ENCODE measurements at places on chromosomes 11 and 22.

DNA sequence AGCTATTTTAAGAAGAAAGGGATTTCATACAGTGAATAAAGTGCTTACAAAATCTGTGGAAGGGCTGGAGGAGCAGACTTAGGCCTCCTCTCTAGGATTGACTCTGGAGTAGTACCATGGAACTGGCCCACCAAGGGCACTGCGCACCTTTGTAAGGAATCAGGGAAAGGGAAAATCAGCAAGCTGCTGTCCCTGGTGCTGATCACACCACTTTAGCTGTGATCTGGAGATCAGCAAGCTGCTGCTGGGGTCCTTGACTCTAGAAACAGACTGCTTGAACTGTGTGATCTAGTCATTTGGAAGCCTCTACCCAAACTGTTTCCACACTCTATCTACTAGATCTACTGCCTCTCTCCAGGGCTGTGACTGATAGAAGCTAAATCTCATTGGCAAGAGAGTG, 18.4 kb upstream of the TECTA start:
- DNase-seq, result no peak

DNA sequence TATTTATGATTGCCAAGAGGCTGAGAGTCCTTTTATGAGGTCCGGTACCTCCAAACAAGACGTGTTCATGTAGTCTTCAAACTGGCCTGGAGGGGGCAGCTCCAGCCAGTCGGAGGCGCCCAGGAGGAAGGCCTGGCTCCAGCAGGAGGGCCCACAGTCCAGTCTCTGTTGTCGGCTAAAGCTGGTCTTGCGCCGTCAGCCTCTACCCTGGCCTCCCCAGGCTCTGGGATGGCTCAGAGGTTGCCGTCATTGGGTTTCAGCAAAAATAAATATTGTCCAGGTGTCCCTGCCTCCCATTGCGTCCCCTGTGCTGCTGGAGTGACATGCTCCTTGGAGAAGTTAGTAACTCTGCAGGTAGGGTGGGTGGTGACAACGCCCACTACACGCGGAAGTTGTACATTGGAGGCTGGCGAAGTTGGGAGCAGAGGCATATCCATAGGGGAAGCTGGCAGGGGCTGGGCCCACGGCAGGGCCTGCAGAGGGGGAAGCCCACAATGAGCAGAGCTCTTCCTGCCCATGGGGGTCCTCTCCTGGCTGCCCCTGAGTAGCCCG, 1.0 kb upstream of the SLC25A1 start:
- DNase-seq, result peak; percentile 61

GRCh38 chr11:86991341-86991740, 36.1 kb upstream of the FZD4 start:
- DNase-seq, result no peak

DNA sequence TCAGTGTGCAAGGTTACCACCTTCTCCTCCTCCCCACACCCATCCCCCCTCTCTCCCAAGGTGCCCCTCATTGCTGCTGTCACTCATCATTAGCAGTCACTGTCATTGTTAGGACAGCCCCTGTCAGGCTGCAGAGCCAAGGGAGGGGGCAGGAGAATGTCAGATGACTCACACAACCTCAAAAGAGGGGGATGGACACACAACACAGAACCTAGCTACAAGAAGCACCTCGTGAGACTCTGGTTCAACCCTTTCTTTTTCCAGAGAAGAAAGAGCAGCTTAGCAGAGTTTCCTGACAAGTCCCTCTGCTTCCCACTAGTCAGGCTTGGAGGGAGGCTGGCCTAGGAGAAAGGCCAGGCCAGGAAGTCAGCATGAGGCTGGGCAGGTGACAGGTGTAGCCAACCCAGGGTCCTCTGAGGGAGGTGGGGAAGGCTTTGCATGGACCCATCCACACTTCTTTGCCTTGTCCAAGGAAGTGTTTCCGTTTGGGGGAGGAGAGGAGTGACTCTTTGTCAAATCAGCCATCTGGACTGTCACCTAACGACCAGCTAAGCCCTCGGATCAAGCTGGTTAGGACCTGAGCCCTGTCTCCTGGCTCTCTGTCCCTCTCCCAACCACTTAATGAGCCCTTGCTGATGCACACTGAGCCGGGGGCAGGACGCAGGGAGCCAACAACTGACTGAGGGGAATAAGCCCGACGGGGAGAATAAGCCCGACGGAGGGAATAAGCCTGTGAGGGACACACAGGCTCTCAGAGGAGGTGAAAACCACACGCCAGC, 18.3 kb downstream of the ADORA2A start:
- DNase-seq, result no peak

- DNase-seq, result no peak
Measured at GRCh38 chr11:125313271-125314219, 149.0 kb downstream of the PKNOX2 start.

DNA sequence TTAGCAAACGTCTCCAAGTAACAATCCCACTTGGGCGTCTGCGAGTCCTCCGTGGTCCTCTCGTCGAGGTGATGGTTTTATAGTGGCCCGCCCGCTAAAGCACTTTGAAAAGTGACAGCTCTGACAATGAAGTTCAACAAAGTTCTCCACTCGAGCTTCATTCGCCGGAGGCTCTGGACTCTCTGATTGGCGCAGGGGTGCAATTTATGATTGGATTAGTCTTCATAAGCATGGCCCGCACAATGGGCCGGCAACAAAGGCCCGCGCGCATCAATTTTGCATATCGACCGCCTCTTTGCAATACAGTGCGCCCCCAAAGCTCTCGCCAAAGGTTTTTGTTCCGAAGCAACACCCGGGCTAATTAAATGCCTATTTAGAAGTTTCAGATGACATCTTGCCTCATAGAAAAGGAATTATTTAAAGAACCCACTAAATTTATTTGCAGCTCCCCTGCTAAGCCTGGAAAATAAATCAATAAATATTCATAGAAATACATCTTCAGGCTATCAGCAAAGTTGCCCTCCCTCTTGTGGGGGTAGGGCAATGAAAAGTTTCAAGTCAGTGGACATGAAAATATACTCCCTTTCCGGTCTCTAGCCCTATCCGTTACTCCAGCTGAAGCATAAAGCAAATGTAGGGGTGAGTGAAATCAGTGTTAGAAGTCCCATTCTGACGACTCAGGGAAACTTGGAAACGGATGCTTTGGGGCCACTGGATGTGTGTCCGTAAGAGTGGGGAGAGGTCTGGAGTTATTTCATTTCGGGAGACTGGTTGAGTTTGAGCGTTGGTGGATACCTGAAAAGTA, at the start of gene DBX1:
DBX1 (minus strand) TSS at position 51 of the 805 bp plus-strand sequence. CDS start 151 bp downstream, outside the sequence.
- DNase-seq, result no peak
